ENCODE measurements at places on chromosomes 6 and 20.
A peak's percentile ranks its signal among the peaks of the same experiment; 100 is the strongest.

- no peak for DNase-seq
Measured at GRCh38 chr20:39468703-39469102, 506.6 kb downstream of the DHX35 start.

- DNase-seq, result no peak
Measured at GRCh38 chr6:32855467-32856174, 1.6 kb downstream of the PSMB9 start.

DNA sequence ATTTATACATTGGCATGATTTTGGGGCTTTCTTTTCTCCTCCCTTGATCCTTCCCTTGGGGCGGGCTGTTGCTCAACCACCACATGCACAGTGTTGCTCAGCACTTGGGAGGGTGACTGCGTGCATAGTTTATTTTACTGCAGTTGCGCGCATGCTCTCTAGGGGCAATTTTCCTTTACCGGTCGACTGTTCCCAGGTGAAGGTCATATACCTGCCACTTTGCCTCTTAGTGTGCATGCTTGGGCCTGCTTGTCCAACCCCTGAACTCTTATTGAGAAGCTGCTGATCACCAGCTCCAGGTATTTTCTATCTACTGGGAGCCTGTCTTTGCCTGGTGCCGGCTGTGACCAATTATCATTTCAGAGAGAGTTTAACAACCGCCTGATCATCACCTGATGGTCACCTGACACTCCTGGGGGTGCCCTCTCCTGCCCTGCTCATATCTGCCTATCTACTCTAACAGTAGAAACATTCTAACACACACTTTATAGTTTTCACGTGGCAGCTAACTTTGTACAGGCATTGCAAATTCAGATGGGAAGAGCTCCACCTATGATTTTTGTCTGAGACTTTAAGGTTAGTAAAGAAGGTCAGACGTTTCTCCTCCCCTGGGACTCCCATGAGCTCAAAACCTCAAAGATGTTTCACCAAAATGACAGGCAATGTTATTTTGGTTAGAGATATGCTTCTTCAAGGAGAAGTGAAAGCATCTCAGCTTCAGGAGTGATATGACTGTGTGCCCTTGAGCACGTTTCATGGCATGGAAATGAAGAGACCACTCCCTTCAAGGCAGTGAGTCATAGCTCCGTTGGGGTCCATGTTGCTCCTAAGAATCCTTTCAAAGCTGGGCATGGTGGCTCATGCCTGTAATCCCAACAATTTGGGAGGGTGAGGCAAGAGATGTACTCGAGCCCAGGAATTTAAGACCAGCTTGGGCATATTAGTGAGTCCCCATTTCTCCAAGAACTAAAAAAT is 227.5 kb upstream of the MYLIP start:
- no peak for DNase-seq

GRCh38 chr6:97978855-97979271 is 695.8 kb upstream of the MMS22L start:
- DNase-seq, result no peak

GRCh38 chr6:45229416-45229815 is 98.7 kb upstream of the RUNX2 start:
- DNase-seq, result no peak

GRCh38 chr6:168132531-168133167 is 53.6 kb upstream of the FRMD1 start:
- peak; percentile 39 for DNase-seq

GRCh38 chr6:20364327-20364726 is 37.4 kb upstream of the E2F3 start:
- no peak for DNase-seq

- peak; percentile 6 for DNase-seq
Measured at GRCh38 chr6:168603234-168603633, 162.2 kb downstream of the SMOC2 start.

DNA sequence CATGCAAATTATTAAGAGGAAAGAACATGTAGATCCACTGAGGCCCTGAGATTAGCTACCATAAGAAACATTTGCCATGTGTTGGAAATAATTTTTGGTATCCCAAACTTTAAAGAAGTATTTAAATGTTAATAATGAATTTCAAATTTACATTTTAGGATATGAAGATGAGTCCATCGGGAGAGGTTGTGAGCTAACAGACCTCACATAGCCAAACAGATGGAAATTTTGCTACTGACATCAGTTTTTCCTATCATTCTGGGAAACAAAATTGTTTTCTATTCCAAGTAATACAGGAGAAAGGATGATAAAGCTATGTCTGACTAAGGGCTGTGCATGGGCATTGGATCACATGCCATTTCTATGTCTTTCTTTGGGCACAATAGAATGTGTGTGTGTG is 809.6 kb downstream of the TENT5A start:
- no peak for DNase-seq

DNA sequence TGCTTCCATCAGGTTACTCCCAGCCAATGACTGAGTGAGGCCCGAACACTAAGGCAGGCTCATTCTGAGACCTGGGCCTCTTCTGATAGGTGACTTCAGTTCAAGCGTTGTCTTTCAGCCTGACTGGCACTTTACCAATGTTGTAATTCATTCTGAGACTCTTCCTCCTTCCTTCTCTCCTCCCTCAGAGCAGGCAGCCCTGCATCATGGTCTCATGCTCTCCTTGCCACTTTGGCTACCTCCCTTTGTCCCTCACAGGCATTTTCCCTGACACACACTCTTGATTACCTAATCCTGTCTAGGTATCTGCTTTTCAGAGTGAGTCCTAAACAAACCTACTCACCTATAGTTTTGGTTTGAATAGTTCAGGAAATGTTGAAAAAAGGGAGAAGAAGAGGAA is 12.6 kb upstream of the WFDC12 start:
- DNase-seq, result no peak

- no peak for DNase-seq
Measured at GRCh38 chr6:129646642-129647041, 63.3 kb downstream of the ARHGAP18 start.

GRCh38 chr6:29763491-29764289 is 40.5 kb downstream of the HLA-F start:
- DNase-seq, result no peak

DNA sequence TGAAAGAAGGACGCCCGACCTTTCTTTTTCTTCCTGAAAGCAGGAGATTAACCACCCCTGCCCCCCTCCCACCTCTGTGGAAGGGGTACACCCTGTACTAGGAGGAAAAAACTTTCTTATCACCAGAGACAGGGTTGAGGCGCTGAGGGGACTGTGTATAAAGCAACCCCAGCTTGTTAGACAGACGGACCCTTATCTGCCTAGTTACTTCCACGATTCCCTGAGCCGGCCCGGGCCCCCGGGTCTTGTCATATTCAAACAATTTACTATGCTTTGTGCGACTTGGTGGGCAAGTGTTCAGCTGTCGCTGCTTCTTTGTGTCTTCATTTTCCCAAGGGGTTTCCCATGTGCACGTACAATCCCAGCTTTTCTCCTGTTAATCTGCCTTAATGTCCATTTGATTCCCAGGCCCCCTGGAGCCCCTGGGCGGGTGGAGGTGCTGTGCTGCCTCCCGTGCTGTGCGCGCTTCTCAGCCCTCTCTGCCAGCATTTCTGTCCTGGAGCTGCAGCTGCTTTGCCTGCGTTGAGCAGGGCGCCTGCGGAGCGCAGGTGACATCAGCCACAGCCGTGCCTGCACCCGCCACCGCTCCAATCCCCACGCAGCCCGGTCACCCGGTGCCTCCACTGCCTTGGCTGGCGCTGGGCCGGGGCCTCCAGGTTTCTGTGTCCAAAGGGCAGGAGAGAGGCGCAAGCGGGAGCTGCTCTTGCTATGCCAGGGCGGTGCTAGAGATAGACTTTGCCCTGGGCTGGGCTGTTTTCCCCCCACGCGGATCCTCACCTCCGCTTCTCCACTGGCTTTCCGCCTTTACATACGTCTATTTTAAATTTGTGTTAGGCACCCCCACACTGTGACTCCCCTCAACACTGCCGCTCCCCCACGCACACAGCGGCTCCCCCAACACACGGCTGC is 96.2 kb downstream of the TTLL2 start:
- no peak for DNase-seq

DNA sequence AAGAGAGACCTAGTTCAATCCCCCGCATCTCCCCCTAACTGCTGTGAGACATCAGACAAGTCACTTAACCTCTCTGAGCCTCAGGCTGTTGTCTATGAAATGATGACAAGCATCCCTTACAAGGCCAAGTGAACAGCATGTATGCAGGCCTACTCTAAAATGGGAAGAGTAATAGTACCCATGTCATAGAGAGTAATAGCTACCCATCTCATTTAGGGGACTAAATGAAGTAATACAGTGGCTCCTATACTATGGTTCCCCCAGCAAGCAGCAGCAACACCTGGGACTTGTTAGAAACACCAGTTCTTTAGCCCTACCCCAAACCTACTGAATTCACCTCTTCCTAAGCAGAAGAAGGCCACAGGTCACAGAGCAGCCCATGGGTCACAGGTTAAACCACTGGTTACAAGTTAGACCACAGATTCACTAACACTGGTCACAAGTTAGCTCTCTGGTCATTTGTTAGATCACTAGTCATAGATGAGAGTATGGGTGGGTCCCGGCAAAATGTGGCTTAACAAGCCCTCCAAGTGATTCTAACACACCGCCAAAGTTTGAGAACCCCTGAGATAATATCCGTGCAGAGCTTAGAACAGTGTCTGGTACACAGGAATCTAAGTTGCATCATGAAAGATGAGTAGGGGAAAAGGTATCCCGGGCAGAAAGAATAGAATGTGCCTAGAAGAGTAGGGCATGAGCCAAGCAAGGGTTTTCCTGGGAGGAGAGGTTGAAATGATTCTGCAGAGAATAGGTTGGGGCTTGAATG is 1.4 kb downstream of the DEFB124 start:
- DNase-seq, result no peak

- peak; percentile 66 for DNase-seq
Measured at GRCh38 chr20:34998331-34998950, 42.8 kb downstream of the MYH7B start.
